ENCODE measurements at places on chromosomes 5 and 9.

DNA sequence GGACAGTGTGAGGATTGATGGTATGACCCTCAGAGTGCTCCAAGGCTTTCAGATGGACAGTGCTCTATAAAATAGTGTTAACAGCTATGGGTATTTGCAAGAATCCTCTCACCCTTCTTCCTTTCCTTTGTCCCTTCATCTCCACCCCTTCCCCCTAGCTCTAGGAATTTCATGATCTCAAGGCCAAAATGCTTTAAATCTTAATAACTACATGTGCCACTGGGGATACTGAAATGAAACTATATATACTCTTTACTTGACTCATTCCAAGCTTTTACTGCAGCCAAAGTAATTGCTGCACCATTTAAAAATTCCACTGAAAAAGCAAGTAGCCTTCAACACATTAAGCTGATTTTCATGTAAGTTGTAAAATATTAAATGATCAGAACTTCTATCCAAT is 361.6 kb upstream of the SLC30A5 start:
- no peak for DNase-seq

DNA sequence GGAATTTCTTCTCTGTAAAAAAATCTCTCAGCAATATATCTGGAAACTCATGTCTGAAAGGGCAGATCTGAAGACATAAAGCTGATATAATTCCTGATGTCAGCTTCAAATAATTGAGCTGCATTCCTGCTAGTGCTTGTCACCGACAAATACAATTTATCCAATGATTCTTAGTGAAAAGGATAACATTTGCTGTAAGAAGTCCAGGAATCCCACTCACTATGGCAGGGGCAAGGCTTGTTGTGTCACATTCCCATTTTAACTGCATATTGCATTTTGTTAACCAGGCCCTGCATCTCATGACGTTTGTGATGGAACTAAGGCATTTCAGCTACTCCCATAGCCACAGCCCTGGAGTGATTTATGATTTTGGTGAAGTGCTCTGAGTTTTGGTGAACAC is 160.1 kb upstream of the DAB2 start:
- no peak for DNase-seq

- DNase-seq, result peak; percentile 32
Measured at GRCh38 chr9:75889577-75889976, 896 bp upstream of the PCSK5 start.

DNA sequence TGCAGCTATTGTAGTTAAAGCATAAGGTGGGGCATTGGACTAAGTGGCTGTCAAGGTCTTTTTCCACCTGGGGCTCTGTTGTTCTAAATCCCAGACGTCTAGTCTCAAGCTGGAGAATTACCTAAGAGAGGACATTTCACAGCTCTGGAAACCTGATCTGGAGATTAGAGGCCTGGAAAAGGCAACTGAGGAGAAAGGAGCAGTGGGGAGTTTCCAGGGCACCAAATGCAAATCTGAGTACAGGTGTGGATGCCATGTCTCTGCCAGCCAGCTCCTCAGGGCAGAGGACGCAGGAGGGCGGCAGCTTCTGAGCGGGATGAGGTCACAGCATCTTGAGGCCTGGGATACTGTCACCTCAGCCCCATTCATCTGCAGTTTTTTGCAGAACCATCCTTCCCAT is 65.2 kb downstream of the PPARGC1B start:
- no peak for DNase-seq

DNA sequence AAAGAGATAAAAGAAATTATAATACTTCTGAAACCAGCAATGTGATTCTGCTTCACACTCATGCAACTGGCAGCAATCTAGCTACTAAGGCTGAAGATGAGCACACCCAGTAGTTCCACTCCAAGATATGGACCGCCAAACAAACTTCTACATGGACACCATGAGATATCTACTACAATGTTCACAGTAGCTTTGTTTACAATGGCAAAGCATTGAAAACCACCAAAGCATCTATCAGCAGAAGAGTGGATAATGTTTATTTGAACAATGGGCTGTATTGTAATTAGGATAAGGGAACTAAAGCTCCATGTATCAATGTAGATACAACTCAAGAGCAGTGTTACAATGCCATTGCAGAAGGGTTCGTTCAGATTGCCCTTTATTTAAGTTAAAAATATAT is 91.2 kb upstream of the ERBIN start:
- DNase-seq, result no peak

- no peak for DNase-seq
Measured at GRCh38 chr5:173855162-173855994, 32.8 kb upstream of the CPEB4 start.

- peak; percentile 85 for DNase-seq
Measured at GRCh38 chr9:120555839-120556238, 24.1 kb downstream of the CDK5RAP2 start.

DNA sequence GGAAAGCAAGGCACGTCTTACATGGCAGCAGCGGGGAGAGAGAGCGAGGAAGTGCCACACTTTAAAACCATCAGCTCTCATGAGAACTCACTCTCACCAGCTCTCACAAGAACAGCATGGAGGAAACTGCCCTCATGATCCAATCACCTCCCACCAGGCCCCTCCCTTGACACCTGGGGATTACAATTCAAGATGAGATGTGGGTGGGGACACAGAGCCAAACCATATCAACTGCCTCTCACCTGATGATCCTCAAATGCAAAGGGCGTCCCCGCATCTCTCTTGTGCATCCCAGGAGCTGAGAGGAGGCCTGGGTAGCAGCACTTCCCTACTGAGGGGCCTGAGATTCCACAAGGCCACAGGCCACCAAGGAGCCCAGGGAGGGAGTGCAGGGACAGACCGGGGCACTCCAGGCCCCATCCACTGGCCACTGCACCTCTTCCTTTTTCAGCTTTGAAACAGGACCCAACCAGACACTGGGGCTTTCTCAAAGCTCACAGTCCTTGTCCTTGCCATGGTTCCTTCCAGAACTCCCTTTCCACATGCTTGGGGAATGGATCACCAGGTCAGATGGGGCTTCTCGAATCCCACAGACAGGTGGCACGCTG is 54.5 kb upstream of the IL17B start:
- DNase-seq, result no peak

DNA sequence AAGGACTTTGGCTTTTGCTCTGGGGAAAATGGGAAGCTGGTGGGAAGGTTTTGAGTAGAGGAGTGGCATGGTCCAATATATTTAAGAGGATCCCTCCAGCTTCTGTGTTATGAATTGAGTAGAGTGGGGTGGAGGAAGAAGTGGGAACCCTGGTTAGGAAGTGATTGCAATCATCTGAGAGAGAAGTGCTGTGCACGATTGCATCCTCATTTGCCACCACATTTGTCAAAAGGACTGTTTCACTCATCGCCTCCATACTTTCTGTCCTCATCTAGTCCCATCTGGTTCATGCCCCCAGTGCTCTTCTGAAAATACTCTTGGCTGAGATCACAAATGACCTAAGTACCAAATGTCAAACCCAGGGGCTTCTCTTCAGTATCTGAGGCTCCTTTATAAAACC is 192.1 kb downstream of the RAB3C start:
- DNase-seq, result peak; percentile 72

DNA sequence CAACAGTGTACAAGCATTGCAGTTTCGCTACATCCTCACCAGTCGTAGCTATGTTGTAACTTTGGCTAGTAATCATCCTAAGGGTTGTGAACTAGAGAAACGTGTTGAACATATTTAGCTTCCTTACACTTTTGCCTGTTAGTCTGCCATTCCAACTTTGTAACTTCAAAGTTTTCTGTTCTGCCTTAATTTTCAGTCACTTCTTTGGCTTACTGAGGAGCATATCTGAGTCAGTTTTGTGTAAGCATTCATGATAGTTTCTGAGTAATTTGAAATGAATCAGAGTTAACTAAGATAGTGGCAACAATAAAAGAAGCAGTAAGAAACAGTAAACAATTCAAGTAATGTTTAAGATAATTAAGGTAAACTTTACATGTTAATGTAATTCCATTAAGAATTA is 58.9 kb upstream of the MCCC2 start:
- DNase-seq, result no peak

- no peak for DNase-seq
Measured at GRCh38 chr9:35226651-35227050, 64.8 kb downstream of the UNC13B start.

DNA sequence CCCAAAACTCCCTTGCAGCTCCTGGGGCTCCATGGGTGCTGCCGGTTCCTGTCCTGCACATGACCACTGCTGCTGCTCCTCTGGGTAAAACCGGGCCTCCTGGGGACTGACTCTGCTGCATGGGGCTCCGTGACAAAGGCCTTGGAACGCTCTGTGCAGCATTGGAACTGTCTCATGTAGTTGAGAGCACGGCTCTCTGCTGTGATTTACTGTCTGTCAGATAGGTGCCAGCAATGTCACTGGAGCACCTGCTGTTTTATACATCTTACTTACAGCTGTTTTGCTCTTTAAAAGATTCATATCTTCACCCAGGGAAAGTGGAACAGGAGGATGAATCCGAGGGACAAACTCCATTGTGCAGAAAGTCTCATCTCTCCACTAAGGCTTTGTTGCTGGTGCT is 138.1 kb downstream of the YIPF5 start:
- no peak for DNase-seq

DNA sequence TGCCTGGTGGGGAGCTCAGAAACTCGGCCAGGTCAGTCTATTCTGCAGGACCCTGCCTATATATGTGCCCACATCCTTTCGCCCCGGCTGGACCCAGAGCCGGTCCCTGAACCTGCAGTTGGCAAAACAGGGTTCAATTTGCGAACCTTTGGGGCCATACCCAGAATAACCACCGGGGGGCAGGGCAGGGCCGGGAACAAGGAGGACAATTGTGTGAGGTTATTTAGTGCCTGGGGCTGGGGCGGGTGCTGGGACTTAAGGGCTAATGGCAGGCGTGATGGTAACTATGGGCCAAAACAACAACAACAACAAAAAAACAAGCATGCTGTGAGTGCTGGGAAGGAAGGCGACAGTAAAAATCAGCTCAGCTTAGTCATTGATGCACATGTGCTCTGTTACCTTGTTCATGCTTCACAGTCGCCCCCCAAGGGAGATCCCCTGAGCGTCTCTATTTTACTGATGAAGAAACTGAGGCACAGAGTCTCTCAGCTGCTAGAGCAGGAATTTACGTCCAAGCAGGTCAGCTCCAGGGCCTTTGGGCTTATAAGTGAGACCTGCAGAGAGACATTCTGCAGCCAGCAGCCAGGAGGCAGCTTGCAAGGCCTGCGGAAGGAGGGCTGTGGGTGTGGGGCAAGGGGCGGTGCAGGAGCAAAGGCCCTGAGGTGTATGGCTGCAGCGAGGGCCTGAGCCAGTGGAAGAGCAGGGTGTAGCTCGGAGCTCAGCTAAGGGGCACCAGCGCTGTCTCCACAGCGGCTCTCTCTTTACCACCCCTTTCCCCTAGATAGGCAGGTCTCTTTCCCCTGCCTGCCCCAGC is 106.0 kb downstream of the PHF2 start:
- DNase-seq, result peak; percentile 36

DNA sequence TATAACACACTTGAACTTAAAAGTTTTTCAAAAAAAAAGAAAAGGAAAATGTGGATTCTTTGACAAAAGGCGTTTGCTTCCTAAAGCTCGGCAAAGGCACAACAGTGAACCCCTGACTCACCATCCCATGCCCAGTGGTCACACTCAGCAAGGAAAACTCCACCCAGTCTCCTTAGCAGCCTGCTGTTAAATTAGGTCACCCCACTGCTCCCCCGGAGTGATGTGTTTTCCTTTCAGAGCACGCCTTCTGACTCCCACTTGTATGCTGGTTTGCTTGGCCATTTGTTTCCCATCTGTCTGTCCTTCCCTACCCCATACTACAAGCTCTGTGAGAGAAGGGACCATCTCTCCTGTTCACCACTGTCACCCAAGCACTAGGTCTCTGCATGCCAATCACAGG is 23.8 kb downstream of the RETREG1 start:
- peak; percentile 69 for DNase-seq

DNA sequence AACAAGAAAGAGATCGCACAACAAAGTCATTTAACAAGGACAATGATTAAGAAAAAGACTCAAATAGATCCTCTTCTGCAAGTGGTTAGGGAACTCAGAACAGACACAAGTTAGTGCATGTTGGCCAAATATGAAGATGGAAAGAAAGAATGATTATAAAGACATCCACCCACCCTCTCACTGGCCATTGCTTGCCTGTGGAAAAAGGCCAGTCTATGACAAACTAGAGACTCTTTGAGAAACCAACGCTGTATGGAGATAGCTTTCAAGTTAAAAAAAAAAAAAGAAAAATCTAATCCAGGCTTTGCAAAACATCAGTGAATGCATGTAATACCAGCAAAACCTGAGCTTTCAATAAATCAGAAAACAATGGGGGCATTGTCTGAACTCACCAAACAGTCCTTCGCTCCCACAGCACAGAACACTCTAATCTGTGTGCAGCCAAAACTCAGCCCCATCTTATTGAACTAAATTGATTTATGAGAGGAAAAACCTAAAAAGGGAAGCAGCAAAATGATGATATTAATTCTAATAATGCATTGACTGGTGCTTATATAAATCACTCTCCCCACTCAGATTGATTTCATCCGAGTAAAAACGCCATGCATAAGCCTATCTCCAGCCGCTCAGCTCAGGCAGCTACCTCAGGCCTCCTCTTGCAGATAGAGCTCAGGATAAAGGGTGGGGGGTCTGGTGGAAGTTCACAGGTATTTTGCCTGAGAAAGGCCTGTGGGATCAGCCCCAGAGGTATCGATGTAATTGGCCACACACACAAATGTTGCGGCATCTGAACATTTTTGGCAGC is 547.1 kb downstream of the CCDC171 start:
- DNase-seq, result no peak

GRCh38 chr5:175357995-175358394 is 86.0 kb downstream of the DRD1 start:
- no peak for DNase-seq

DNA sequence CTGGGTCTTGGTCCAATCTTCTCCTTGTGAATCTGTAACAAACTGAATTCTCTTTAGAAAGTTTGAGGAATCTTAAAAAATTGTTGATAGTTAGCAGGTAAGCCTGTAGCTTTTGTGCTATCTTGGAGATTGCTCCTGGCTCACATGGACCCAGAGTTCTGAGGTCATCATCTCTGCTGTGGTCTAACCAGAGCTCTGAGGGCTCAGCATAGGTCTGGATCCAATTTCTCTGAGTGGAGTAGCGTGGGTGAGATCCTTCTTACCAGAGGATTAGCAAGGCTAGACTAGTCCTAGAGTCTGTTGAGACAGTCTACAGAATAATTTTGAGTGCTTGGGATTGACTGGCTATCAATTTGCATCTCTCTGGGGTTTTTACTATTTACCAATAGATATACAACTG is 60.5 kb upstream of the IL6ST start:
- DNase-seq, result no peak

All from inflammatory macrophage (primary cell).